ENCODE measurements at places on chromosomes 11 and 22.

DNA sequence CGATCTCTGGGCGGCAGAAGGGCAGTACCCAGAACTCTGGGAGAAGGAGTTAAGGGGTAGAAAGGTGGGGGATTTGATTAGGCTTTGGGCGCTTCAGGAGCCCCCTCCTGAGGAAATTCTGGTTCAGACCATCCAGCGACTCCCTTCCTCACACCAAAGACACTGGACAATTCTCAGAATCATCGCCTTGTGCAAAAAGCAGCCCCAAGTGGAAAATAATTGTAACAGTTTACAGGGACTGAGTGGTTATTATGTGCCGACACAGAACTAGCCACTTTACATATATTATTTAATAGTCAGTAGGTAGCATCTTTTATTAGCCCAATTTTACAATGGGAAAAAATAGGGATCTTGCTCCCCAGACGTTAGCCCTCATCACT is 662 bp upstream of the TRIM3 start:
- DNase-seq = no peak

DNA sequence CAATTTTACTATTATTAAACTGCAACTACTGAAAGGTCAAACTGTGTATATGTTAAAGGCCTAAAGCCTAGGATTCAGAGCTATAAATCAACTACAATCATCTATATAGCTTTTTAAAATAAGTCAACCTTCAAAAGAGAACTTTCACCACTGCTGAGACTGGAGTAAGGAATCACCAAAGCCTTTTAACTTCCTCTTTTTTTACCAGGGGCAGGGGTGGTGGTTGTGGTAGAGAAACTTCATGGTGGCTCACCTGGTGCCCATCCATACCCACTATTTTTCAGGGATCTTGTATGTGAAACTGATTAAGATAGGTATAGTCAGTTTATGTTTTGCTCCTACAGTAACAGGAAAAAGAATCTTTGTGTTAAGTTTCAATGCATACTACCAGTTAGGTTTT is 31.5 kb downstream of the TSG101 start:
- no peak for DNase-seq

DNA sequence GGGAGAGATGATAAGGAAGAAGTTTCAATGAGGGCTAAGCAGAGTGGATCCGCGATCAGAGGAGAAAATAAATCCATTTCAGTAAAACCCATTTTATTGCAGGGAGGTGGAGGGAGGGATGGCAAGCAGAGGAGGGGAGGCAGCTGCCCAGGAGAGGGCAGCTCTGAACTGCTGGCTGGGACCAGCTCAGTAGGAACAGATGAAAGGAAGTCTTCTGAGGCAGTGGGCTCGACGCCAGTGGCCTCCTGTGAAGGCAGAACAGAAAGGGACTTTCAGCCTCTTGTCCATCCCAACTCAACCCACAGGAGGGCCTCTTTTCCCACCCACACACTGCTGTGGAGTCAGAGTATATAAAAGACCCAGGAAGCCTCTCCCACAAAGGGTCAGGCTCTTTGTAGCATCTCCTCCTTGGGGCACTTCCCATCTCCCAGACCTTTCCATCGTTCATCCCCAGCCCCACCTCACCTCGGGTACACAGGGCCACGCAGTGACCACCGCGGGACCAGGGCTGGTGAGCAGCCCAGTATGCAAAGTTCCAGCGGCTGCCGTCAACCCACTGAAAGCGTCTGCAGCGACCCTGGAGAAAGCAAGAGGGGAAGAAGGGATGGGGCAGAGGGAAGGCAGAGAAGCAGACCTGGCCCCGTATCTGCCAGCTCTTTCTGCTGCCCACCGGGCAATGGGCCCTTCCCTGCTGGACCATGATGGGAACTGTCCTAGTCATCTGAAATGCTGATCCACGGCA is 3.0 kb downstream of the PRG2 start:
- no peak for DNase-seq

- no peak for DNase-seq
These were observed 961 bp downstream of the IPO7 start for GRCh38 chr11:9385327-9385899.

DNA sequence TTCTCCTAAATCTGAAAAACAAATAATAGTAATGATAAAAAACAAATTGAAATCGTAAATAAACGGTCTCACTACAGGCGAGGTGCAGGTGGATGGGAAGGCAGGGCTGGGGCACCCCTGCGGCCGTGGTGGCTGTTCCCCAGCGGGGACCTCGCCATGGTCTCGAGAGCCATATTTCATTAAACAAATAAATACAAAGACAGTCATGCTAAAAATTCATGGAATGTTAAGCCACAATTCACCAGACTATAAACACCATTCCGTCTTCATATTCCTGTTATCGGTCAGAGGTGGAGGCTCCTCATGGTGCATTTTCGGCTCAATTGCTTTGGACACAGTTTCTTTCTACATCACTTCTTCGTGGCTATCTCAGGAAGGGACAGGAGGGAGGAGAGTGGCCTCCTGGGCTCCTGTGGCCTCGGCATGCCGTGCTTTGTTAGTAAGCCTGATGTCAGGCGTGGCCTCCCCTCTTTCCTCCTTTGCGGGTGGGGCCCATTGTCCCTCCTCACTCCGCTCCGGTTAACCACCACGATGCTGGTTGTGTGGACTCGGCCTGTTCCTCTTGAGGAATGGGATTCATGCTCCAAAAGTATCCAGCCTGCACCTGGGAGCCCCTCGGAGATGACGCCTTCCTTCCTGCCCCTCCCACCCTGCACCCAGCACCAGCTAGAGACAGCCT is 16.1 kb upstream of the BRSK2 start:
- DNase-seq = no peak

GRCh38 chr11:27241311-27242122 is 121.5 kb downstream of the CCDC34 start:
- DNase-seq = peak; percentile 81

- no peak for DNase-seq
These were observed 142.2 kb downstream of the HIPK3 start for GRCh38 chr11:33399421-33399820.

- DNase-seq = no peak
These were observed 13.6 kb downstream of the KCNJ5 start for GRCh38 chr11:128904656-128905344.

GRCh38 chr11:123642435-123642834 is 12.0 kb downstream of the SCN3B start:
- no peak for DNase-seq

GRCh38 chr11:7488681-7489080 is 3.4 kb downstream of the OLFML1 start:
- peak; percentile 83 for DNase-seq

GRCh38 chr11:38460896-38461295 is 1862.9 kb upstream of the RAG2 start:
- no peak for DNase-seq

DNA sequence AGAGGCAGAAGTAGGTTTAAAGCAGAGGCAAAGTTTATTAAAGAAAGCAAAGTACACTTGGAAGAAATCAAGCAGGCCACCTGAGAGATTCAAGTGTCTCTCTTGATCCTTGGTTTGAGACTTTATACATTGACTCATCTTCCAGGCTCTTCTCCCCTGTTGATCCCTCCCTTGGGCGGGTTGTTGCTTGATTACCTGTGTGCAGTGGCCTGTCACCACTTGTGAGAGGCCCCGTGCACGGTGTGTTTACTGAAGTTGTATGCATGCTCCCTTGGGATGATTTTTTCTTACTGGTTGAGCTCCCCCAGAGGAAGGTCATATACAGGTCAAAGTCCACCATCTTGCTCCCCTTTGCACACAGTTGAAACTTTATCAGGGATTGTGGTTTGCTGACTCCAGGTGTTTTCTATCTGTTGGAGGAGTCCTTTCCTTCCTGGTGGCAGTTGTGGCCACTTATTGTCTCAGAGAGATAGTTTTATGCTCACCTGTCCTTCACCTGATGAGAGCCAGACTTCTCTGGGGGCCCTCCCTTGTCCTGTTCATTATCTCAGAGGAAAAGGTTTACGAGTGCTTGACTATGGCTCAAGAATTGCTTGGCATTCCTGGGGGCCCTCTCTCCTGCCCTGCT is 16.3 kb upstream of the RBMXL2 start:
- no peak for DNase-seq

- no peak for DNase-seq
These were observed 627 bp downstream of the RNF215 start for GRCh38 chr22:30386608-30386959.

DNA sequence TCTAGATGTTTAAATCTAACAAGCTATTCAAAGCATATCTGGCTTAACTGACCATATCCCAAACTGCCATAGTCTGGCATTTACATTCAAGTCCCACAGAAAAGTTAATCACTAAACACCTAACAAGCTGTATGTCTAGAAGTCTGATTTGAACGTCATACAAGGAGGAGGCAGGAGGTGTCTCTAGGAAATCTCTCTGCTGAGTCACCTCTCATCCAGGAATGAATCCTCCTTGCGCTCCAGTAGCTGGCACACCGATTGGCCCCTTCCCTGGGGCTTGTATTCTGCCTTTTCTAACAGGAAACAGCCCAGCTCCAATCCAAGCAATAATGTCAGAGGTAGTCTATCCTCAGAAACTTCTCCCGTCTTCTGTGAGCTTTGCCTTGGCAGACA is 31.8 kb downstream of the FEZ1 start:
- no peak for DNase-seq

DNA sequence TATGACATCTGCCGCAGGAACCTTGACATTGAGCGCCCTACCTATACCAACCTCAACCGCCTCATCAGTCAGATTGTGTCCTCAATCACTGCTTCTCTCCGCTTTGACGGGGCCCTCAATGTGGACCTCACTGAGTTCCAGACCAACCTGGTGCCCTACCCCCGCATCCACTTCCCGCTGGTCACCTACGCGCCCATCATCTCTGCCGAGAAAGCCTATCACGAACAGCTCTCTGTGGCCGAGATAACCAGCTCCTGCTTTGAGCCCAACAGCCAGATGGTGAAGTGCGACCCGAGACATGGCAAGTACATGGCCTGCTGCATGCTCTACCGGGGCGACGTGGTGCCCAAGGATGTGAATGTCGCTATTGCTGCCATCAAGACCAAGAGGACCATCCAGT is 16.0 kb downstream of the TUBA8 start:
- no peak for DNase-seq

GRCh38 chr22:46563381-46564083 is 26.1 kb upstream of the CELSR1 start:
- no peak for DNase-seq

DNA sequence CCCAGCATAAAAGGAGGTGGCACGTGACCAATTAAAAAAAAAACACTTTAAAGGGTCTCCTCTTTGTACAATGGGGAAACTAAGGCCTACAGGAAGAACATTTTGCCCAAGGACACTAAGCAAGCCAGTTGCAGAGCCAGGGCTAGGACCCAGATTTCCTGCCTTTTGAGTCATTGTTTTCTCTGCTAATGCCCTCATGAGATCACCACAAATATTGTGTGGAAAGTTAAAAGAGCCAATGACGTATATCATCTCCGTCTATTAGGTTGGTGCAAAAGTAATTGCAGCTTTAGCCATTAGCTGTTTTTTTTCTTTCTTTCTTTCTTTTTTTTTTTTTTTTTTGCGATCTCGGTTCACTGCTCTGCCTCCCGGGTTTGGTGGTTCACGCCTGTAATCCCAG is 24.1 kb upstream of the LRRC32 start:
- DNase-seq = no peak

DNA sequence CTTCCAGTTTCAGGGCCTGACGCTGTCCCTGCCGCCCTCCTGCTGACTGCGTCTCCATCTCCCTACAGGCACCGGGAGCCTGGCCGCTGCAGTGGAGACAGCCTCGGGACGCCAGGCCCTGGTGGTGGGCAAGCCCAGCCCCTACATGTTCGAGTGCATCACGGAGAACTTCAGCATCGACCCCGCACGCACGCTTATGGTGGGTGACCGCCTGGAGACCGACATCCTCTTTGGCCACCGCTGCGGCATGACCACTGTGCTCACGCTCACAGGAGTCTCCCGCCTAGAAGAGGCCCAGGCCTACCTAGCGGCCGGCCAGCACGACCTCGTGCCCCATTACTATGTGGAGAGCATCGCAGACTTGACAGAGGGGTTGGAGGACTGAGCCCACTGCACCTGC is 7.0 kb downstream of the PDXP start:
- DNase-seq = no peak

DNA sequence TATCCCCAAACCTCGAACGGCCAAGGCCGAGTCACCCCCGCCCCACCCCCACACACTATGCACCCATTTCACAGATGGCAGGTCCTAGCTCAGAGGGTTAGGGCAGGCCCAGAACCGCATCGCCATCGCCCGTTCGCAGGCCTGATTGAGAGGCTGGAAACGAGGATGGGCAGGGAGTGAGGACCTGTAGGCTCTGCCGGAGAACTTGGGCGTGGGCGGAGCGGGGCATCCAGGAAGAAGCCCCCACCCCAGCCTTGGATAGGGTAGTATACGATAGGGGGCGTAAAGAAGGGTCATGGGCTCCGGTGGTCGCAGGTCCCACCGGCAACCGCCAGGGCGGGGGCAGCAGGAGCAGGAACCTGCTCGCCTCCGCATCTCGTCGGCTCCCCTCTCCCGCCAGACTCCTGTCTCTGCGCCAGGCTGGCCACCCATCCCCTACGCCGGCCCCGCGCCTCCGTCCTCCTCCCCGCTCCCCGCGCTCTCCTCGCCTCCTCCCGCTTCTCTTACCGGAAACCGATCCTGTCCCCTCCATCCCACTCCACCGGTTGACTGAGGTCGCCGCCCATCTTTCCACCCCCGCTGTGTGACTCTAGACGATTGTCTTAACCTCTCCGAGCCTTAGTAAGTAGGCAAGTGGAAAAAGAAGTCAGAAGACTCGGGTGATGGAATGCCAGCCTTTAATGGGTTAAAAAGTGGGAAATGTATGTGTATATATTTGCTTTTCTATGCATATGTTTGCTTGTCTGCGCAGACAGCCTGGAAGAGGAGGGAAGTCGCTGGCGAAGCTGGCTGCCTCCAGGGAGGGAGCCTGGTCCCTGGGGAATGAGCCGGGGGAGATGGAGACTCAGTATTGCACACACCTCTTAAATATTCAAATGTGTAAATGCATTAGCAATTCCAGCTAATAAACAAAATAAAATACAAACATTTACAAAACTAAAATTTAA is 52.8 kb downstream of the CYTH4 start:
- DNase-seq = no peak

- no peak for DNase-seq
These were observed 24.6 kb downstream of the LRFN4 start for GRCh38 chr11:66881451-66881835.

GRCh38 chr22:24968066-24968561 is 15.6 kb downstream of the KIAA1671 start:
- no peak for DNase-seq

DNA sequence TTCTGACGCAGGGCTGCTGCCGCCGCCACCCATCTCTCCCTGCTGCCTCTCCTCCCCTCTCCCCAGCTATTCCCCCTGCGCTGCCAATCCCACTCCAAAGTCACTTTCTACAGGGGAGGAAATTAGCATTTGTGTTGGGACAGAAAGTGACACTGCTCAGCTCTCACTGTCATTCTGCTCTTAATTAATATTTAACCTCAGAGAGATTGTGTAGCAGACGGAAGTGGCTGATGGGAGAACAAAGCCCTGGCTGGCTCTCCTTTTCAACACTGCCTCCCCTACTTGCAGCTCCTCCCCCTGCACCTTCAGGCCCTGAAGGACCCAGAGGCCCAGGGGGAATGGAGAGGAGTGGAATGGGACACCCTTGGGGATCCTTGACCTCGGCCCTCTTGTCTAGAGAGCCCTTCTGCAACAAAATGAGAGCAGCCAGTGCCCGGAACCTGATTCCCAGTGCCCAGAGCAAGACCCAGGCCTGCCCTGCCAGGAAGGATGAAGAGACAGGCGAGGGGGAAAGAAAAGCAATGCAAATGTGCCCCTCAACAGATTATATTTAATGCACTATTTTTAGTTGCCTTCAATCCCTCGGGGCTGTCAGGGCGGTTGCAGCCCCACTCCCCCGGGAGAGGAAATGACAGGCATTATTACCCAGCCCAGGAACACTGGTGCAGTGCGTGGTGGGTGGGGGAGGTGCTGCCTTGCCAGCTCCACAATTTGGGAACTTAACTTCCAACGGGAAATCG is 14.6 kb upstream of the NRGN start:
- no peak for DNase-seq

- no peak for DNase-seq
These were observed 734 bp downstream of the ZNF280B start for GRCh38 chr22:22507743-22508273.
